ENCODE measurements at places on chromosomes 4 and X. TPM values are rescaled to one million over a fixed set of nuclear protein-coding genes. Genes with fewer than 3 reads are reported as not detected.
A peak's percentile ranks its signal among the peaks of the same experiment; 100 is the strongest.

DNA sequence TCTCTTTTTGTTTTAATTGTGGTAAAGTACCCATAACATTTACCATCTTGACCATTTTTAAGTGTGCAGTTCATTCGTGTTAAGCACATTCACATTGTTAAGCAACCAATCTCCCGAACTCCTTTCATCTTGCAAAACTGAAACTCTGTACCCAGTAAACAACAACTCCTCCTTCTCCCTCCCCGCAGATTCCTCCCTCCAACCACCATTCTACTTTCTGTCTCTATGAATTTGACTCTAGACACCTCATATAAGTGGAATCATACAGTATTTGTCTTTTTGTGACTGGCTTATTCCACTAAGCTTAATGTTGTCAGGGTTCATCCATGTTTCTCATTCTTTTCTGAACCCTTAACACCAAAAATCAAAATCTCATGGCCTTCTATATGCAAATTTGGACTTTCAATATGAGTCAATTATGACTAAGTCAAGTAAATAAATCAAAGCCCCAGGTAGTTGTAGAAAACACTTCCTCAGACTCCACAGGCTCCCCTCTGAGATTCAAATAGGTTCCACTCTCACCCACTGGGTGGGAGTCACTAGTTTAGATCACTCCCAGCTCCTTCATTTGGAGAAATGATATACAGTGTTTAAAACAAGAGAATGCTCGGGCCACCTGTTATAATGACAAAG, 9.8 kb upstream of the RTL5 start:
- no peak for DNase-seq

GRCh38 chrX:1242891-1243402, 25.7 kb upstream of the CSF2RA start:
- DNase-seq: no peak

DNA sequence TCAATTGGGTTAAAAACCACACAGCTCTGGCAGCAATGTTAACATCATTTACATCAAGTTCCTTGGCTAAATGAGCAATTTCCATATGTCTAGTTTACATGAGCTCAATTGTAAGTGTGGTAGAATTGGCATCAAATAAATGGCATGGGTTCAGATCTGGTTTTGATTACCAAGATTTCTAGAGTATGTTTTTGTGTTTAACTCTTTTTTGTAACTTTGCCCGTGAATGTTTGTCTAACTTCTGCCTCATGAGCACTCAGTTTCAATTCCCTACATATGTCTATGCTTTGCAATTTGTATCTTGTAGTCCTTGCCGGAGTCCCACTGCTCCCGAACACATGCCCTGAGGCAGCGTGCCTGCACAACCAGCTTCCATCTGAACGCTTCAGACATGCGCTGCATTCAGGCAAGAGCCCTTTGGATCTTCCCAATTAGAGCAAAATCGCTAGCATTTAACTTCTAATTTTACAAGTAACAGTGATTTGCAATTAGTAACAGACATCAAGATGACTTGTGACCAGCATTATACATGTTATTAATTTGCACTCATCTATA, 644.4 kb downstream of the TRIML1 start:
- no peak for DNase-seq

GRCh38 chrX:49171752-49172279, at the start of gene PLP2:
PLP2 (plus strand) TSS chrX:49171898; CDS start chrX:49172001, 103 bp downstream.
- DNase-seq: peak; percentile 37

DNA sequence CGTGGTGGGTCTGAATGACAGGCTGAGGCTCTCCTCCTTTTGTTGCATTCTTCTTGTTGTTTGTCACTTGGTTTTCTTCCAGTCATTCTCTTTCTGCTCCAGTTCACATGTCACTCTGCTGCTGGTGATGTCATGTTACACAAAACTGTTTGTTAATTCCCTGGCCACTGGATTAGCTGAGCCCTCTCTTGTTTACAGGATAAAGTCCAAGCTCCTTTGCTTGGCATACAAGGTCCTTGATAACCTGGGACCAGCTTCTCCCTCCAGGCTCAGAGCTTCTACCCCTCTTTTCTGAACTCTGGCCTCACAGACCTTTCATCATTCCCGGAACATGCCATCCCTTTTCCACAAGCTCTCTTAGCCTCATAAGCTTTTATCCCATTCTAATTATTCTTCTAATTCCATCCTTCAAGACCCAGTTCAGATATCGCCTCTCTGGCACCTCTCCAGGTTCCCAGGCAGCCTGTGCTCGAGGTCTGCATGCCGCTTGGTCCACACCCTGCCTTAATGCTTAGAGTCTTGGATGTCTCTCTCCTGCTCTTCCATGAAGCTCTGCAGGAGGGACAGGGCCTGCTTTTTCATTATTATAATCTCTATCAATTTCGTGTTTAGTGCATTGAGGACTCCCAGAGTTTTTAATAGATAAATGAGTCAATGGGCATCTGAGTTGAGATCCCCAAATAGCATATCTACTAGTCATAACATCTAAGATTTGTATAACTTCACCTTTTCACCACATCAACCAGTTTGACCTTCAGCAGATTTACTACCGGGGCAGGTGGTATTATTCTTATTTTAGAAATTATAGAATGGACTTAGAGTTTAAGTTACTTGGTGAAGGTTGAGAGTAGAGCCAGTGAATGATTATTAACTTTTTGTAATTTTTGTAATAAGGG, 98.7 kb downstream of the TMEM131L start:
- DNase-seq: no peak

GRCh38 chr4:184680698-184681097, 31.2 kb downstream of the PRIMPOL start:
- DNase-seq: no peak

- DNase-seq: no peak
Measured at GRCh38 chrX:56069299-56069931, 162.7 kb upstream of the KLF8 start.

GRCh38 chr4:184506527-184507121, 32.3 kb upstream of the IRF2 start:
- no peak for DNase-seq

- DNase-seq: peak; percentile 60
Measured at GRCh38 chr4:73653695-73654106, 33.5 kb upstream of the RASSF6 start.

DNA sequence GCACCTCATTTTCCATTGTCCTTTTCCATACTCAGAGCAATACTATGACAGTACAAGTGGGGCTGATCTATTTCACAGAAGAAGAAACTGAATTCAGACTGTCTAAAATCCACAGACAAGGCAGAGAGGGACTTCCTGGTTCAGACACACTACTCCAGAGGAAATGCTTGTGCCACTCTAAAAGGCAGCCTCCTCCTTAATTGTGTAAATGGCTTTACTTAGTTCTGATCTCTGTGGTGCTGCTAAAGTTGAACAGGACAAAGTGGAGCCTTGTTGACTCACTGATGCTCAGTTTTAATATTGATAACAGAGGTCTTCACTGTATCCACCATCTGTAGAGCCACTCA, 122.4 kb downstream of the KIT start:
- peak; percentile 6 for DNase-seq

GRCh38 chr4:100168521-100168920, 21.7 kb downstream of the DDIT4L start:
- DNase-seq: peak; percentile 17

DNA sequence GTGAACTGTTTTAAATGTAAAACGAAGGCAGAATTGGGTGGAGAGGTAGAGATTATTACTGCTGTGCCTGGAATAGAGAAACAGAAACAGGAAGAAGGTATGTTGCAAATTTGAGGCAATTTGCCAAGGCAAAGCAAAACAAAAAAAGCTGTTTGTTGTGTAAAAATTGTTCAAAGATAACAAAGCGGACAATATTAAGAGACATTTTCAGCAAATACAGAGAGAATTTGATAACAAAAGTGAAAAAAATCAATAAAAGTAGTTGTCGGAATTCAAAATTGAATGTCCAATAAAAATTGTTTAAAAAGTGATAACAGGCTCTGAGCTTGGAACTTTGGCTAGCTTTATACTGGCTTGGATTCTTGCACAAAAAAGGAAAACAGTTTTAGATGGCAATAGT, 14.4 kb upstream of the SMS start:
- DNase-seq: peak; percentile 73

DNA sequence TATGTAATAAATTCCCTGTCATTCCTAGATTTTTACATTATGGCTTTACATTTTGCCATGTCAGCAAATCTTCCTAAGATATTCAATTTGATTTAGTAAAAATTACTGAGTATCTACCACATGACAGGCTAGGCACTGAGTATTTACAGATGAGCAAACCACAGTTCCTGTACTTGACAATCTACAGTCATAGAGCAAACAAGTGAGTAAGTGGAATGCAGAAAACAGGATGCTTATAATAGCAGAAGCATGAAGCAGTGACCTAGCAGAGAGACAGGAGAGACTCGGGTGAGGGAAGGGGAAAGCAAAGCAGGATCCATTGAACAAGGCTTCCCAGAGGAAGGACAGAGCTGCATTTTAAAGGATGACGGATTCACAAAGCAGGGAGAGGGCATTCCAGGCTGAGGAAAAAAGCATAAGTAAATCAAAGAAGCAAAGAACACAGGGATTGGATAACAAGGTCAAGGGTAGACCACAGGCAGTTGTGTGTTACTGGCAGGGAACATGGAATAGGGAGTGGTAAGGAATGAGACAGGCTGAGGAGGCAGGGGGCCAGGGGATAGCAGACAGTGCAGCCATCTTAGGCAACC, 124.7 kb upstream of the C1QTNF7 start:
- no peak for DNase-seq

- peak; percentile 40 for DNase-seq
Measured at GRCh38 chr4:185470501-185471195, 885 bp downstream of the CCDC110 start.

- DNase-seq: no peak
Measured at GRCh38 chr4:117293784-117294183, 208.4 kb upstream of the TRAM1L1 start.

MUC7 gene
- polyA plus RNA-seq: not detected

HELT gene
- polyA plus RNA-seq: not detected

P2RY8 gene
- polyA plus RNA-seq: 0.09 TPM

CXCL5 gene
- polyA plus RNA-seq: not detected

PAGE4 gene
- polyA plus RNA-seq: not detected

DCAF8L2 gene
- not detected for polyA plus RNA-seq

GPR82 gene
- 0.11 TPM for polyA plus RNA-seq
